ENCODE measurements at places on chromosomes 1 and 21.

GRCh38 chr1:93672069-93672468 lies 9.6 kb downstream of the BCAR3 start:
- no peak for DNase-seq

DNA sequence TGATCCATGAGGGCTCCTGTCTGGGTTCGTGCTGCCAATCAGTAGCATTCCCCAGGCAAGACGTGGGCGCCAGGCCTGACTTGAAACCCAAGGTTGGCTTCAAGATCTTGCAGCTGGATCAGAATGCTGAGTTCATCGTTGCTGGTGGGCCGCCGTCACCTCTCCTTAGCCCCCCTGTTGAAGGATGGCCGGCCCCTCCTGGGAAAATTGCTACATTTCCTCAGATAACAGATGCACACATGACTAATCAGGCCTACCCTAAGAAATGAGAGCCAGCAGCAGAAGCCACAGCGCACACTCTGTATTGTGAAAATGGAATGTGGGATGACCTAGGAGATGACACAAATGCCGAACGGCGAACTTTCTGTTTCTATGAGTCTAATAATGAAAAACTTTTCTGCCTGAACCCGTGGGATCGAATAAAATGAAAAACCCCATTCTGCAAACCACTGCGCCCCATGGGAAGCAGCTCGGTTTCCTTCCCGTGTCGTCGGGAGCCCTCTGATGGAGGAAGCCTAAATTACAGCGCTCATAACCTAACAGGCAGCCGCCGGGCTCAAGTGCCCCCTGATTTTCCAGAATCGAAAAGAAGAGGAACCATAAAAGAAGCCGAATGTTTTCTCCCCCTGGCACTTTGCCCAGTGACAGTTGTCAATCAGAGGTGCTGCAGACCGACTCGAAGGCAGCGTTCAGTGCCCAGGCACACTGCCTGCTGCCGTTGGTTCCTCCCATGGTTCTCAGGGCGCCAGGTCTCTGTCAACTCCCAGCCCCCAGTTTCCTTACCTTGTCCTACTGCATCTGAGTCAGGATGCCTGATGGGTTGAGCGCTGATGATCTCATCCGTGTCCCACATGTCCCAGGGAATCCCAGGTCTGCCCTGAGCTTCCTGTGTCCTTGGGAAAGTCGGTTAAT lies 38.2 kb upstream of the H6PD start:
- DNase-seq, result peak; percentile 47

DNA sequence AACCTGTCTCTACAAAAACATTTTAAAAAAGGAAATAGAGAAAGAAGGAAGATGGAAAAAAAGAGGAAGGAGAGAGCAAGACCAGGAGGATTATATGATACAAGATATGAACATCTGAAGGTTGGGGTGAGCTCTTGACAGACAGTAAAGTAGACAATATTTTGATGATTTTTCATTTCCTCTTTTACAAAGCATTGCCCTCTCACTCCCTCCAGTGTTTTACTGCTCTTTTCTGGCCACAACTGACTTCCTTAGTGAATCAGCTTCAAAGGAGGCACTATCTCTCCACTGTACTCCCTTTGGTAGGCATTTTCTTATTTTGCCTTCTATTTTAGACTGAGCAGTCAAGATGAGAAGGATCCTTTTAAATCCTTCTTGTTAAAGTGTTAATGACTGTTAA lies 296.7 kb downstream of the KCTD3 start:
- DNase-seq, result no peak

DNA sequence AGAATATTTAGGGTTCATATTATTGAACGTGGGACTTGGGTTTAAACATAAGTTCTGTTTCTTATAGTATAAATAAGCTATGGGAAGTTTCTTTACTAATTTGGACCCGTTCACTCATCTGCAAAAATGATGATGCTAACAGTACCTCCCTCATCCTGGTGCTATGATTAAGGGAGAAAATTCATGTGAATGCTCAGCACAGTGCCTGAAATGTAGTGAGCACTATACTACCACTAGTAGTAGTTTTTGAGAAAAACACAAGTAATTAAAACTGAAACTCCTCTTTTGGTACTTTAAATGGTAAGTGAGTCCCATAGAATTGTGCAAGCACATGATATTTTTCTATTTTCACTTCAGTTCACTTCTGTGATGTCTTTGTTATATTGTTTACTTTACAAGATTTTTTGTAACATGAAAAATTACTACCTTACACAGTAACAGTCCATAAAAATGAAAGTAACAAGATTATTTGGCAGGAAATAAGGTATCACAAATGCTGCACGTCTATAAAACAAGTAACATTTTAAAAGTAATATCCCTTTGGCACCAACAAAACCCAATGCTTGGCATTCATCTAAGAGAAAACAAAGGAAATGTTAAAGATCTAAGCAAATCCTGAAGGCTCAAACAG lies 11.3 kb upstream of the PTPRC start:
- DNase-seq, result no peak

DNA sequence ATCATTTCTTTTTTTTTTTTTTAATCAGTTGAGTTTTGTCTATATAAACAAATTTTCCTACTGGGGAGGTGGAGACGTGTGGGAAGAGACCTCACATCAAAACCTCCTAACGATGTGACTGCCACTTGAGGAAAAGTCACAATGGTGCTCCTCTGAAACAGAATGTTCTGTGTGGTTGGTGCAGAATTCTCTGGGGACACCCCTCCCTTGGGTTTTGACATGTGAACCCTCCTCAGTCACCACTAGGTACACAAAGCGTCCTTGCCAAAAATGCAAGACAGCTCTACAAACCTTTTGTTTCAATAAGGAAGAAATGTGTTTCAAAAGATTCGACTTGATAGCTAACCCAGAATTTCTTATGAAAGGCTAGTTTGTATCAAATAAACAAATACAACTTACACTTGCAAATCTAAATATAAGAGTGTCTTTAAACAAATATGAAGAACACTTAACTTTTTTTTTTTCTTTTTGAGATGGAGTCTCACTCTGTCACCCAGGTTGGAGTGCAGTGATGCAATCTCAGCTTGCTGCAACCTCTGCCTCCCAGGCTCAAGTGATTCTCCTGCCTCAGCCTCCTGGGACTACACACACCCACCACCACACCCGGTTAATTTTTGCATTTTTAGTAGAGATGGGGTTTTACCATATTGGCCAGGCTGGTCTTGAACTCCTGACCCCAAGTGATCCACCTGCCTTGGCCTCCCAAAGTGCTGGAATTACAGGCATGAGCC lies 9.3 kb downstream of the SLC25A24 start:
- no peak for DNase-seq

GRCh38 chr1:231666220-231666936 lies 39.8 kb downstream of the DISC1 start:
- DNase-seq, result no peak

DNA sequence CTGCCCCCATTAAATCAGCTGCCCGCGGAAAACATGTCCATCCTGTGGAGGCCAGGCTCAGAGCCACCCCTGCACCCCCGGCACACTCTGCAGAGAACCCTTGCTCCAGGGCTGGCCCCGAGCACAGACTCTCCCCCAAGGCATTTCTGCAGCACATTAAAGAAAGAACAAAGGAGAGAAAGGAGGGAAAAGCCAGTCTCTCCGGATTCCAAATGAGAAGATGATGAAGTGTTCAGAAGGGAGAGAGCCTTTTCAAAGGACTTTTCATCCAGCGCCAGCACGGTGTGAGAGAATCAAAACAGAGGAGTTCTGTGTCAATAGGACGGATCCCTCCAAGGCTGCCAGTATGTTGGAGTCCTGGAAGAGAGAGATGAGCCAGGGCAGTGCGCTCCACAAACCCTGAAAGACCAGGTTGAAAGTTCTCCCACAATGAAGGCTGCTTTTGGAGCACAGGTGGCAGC lies 498.3 kb downstream of the NPHP4 start:
- DNase-seq, result no peak

All from DND-41 (cell line).